ENCODE measurements at places on chromosomes 7 and 10. TPM values are rescaled to one million over a fixed set of nuclear protein-coding genes. Genes with fewer than 3 reads are reported as not detected.

DNA sequence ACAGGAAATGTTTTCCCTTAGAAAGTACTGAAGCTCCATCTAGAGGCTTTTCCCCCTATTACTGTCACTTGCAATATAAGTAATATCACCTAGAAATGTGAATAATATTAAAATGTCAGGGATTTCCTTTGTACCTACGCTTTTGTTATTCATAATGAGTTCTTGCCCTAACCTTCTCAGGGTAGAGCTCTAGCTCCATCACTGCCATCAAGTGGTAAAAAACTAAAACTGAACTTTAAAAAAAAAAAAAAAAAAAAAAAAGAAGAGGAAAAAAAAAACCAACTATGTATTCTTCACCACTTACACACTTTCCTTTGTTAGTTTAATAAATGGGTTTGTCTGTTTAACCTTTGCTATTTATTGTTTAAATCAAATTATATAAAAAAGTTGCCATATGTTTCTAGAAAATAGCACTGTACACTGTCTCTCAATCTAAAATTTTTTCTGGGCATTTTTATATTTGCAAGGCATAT lies 49.9 kb downstream of the DNAJC1 start:
- peak; percentile 11 for DNase-seq

GRCh38 chr7:96320442-96320841 lies 1.5 kb downstream of the SLC25A13 start:
- no peak for DNase-seq

Gene TEX47
- not detected for total RNA-seq

Gene NXPH1
- not detected for total RNA-seq

- DNase-seq = no peak
Measured at GRCh38 chr10:89090756-89091445, 100.3 kb downstream of the FAS start.

GRCh38 chr7:37216923-37217322 lies 231.7 kb downstream of the ELMO1 start:
- no peak for DNase-seq

- DNase-seq = no peak
Measured at GRCh38 chr7:117825132-117825531, 48.1 kb downstream of the CTTNBP2 start.

DNA sequence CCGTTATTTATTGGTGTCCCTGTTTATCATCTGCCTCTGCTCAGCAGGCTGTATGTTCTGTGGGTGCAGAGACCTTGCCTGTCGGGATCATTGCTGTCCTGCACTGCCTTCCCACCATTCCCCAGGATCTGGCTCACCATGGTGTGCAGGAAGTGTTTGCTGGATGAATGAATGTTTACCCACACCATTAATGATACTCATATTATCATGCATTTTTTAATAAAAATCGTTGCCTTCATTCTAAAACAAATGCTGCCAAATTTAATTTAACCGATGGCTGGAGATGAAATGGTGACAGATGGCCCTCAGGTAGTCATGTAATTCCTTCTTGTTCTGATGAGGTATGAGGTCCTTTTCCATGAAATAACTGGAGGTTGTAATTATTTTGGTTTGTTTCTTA lies 22.5 kb downstream of the PLPP4 start:
- no peak for DNase-seq

GRCh38 chr10:75086278-75086934 lies 25.1 kb upstream of the SAMD8 start:
- no peak for DNase-seq

Gene PRLHR
- not detected for total RNA-seq

Gene CXCL12
- not detected for total RNA-seq

Gene SLC26A5
- total RNA-seq = not detected

Gene HTRA1
- total RNA-seq = not detected

DNA sequence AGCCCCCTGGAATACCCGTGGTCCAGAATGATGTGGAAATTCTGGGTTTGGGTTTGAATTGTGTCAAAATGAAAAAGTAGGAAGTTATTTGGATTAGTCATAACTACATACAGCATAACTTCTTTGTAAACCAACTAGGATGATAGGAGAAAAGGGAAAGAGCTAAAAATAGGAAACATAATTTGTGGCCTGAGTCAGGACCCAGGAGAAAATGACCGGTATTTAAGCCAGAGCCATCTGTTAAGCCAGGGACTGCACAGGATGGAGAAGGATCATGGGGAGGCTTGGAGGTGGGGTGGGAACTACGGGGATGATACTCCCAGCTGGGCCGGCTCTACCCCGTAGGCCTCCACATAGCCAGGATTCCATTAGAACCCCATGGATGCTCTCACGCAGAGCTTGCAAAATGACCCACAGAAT lies 98.6 kb downstream of the MYOF start:
- no peak for DNase-seq

GRCh38 chr7:77765906-77766800 lies 32.1 kb downstream of the TMEM60 start:
- no peak for DNase-seq

- no peak for DNase-seq
Measured at GRCh38 chr7:152402384-152403250, 33.2 kb downstream of the KMT2C start.

GRCh38 chr10:13485623-13486022 lies 43.2 kb downstream of the BEND7 start:
- DNase-seq = no peak

DNA sequence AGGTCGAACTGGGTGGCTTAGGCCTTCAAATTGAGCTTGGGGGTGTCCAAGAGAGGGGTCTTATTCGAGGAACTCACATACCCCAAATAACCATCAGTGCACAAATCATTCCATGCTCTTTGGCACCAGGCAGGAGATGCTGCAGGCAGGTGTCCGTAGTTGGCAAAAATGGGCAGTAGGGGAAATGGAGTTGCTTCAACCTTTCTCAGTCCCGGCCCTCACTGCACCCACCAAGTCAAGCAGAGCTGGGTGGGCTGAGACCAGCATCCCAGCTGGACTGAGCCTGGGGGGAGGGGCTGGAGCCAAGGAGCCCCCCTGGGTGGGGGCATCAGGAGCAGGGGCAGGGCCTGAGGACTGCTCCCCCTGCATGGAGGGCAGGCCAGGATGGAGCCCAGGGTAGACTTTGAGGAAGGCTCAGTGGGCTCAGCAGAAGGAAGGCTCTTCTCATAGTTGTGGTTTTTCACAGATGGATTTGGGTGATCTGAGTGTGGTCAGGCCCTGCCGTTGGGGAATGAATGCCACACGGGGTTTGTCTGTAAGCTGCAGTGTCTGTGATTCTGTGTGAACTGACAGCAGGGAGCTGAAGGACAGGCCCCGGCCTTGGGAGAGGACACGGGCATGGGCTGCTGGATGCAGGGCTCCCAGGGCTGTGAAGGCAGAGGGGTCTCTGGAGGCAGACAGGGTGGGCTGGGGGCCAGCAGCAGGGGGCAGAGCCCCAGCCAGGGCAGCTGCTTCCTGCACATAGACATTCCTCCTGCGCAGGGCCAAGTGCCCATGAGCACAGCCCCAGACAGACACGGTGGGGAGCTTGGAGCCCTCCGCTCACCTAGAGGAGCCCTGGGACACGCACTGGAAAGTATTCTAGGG lies 144.5 kb downstream of the ADCY1 start:
- DNase-seq = no peak

DNA sequence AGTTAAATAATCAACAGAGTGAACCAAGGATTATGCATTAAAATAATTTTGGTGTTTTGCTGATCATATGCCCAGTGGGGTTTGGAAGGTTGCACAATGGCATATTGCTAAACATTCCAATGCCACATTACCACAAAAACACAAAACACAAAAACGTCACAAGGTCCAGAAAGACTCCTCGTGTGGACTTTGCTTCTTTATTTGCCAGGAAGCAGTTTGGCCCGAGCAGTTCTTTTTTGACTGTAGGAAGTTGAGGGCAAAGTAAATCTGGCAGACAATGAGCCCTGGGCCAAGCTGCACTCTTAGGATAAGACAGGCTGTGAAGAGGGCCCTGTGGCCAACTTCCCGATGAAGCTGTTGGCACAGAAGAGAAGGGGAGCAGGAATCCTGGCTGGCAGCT lies 39.2 kb upstream of the SLC35B4 start:
- DNase-seq = no peak

DNA sequence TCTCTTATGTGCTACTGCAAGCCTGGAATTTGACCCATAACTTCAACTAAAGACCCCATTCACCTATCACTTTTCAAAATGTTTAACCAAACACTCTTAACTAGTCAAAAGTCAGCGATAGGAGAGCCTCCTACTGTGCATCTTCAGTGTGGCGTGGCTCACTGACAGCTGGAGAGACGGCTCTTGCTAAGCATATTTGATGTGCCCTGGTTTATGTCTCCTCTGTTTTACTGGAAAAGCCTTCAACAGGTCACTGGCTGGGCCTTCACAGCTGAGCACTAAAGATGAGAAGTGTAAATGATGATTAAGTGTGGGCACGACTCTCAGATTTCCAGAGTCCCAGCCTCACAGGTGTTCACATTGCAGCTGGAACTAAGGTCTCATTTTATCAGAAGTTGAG lies 472.1 kb downstream of the SEMA3D start:
- no peak for DNase-seq

GRCh38 chr7:75789361-75789924 lies 17.4 kb upstream of the CCL26 start:
- no peak for DNase-seq

Gene PLPP4
- total RNA-seq = not detected

Gene AGAP3
- 40.7 TPM for total RNA-seq

Data from CD8-positive, alpha-beta memory T cell (primary cell).